Erythroblast (primary cell): ENCODE measurements at places on chromosomes 7 and 10.
A peak's percentile ranks its signal among the peaks of the same experiment; 100 is the strongest.

DNA sequence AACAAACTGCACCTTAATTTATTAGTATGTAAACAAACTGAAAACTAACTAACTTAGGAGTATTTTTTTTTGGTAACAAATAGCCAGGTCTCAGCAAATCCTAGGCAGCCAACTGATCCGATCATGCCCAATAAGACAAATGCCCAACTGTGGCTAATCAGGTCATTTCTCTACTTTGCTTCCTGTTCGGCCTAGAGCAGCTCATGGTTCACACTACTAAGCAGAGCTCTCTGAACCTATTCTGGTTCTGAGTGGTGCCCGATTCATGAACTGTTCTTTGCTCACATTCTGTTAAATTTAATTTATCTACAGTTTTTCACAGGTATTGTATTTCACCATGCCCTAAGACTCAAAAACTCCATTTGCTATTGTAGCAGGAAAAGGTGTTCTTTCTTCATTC is 55.1 kb downstream of the CCDC3 start:
- DNase-seq, result no peak

DNA sequence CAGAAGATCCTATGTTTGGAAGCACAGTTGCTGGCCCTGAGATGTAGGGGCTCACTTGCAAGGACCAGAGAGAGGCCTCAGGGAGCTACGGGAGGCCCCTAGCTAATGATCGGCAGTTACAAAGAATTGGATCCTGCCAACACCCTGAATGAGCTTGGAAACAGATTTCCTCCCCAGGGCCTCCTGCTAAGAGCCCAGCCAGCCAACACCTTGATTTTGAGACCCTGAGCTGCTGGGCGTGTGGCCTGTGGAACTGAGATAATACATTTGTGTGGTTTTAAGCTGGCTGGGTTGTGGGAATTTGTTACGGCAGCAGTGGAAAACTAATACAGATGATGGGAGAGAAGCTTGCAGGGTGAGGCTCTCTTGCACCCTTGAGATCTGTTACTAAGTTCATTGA is 3.9 kb downstream of the DOCK1 start:
- no peak for DNase-seq

DNA sequence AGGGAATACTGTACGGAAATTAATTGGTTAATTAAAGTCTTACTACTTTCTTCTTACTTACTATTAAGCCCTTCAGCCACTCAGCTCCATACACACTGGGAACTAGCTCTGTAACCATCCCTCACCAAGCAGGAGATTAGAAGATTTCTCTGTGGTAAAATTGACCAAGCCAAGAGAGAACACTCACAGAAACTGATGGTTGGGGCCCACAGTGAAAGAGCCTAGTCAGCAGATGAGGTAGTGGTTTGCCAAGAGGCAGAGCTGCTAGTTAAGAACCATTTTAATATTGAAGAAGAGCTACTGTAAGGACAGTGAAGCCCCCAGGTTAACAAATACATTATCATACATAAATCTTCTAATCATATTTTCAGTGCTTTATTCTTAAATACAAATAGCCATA is 21.8 kb upstream of the C10orf53 start:
- DNase-seq, result no peak

GRCh38 chr10:6786579-6787031 is 206.5 kb upstream of the PRKCQ start:
- DNase-seq, result no peak

DNA sequence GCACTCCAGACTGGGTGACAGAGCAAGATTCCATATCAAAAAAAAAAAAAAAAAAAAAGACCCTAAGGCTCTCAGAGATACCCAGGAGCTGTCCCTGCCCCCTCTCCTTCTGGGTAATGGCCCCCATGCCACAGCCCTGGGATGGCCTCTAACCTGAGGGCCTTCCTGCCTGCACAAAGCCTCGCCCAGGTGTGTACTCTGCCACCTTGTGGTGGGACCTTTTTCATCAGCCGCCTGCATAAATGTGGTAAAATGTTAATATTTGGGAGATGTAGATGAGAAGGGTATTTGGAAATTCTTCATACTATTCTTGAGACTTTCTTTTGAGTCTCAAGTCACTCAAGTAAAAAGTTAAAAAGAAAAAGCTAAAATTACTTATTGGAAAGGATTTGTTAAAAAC is 46.3 kb upstream of the RNF216 start:
- DNase-seq, result peak; percentile 58

DNA sequence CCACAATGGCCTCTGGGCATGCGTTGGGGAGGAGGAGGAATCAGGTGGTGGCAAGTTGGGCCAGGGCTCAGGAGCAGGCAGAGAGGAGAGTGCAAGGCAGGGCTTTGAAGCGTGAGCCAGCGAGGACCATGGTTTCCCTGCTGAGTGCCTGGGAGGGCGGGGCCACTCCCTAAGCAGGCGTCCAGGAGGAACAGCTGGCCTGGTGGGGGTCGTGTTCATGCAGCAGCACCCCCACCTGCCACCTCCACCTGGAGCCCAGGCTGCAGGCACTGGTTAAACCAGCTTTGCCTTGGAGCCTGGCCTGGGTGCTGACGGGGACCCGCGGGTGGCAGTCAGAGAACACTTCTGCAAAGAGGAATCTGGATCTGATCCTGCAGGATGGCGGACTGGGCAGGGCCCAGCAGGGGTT is 24.2 kb upstream of the AQP1 start:
- DNase-seq, result no peak

GRCh38 chr7:147276783-147277370 is 1160.3 kb downstream of the CNTNAP2 start:
- no peak for DNase-seq

- no peak for DNase-seq
These were observed 40.5 kb downstream of the AOAH start for GRCh38 chr7:36683695-36684357.

DNA sequence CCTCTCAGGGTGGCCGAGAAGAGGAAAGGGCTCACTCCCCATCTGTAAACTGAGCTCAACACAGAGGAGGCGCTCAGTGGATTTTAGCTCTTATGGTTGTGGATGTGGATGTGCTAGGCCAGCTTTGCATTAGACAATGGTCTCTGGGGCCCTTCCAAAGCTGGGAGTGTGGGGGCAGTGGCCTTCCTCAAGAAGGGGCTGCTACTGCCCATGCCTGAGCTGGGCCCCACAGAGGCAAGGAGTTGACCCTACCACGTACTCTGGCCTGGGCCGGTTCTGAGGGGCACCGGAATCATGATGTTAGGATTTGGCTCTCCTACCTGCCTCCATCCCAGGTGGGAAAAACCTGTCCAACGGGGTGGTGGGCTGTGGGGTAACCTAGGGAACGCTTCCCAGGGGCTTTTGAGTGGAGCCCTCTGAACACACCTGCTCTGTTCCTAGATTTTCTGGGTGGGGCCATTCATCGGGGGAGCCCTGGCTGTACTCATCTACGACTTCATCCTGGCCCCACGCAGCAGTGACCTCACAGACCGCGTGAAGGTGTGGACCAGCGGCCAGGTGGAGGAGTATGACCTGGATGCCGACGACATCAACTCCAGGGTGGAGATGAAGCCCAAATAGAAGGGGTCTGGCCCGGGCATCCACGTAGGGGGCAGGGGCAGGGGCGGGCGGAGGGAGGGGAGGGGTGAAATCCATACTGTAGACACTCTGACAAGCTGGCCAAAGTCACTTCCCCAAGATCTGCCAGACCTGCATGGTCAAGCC is 11.5 kb downstream of the AQP1 start:
- no peak for DNase-seq

- DNase-seq, result no peak
These were observed 40.7 kb upstream of the SDK1 start for GRCh38 chr7:3260401-3260715.

- DNase-seq, result peak; percentile 77
These were observed 30.7 kb downstream of the ANKIB1 start for GRCh38 chr7:92276460-92276864.

DNA sequence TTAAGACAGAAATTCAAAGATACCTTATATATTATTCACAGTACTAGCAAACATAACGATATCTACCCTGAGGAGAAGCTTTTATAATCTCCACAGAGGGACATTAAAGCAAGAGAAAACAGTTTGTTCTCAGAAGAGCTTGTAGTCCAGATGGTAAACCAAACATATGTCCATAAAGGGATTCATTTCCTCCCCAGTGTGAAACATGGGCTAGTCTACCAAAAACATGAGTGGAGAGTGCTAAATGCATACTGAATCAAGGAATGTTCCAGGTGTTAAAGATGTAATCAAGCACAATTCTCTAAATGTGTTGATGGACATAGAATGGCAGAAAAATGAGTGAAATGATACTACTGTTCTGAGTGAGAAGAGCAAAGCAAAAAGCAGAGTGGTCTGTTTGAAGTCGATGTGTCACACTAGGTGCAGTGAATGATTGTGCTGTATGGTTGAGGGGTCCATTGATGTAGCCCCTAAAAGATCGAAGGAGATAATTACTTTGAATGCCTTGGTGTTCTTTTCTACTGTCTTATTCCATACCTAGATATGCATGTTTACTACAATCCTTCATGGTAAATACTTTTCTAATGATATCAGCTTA is 25.3 kb downstream of the BCAP29 start:
- DNase-seq, result no peak

DNA sequence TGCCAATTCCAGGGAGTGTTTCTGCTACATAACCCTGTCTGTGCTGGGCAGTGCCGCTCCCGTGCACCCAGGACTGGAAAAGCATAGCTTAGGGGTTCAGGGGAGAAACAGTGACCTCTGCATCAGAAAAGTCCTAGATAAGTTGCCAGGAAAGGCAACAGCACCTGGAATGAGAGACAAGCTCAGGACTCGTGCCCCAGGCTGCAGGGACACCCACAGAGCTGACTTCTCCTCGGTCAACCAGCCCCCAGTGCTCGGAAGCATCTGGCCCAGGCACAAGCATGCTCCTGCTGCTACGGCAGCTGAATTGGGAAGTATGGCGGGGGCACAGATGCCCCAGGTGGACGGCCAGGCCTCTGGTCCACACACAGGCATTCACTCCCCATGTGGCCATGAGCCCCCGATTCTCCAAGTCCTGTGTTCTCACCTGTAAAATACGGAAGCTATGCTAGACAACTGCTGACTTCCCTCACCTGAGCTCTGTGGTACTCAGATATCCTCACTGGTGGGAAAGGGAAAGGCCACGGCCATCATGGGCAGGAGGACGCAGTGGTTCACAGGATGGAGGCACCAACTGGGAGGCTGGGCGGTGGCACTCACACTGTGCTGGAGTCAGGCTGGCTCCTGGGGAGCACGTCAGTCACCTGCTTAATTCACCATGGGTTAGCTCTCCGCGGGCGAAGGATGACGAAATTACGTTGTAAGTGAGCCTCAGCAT is 220.5 kb downstream of the PTPRN2 start:
- no peak for DNase-seq

- DNase-seq, result no peak
These were observed 138.4 kb downstream of the MGMT start for GRCh38 chr10:129605266-129605985.

DNA sequence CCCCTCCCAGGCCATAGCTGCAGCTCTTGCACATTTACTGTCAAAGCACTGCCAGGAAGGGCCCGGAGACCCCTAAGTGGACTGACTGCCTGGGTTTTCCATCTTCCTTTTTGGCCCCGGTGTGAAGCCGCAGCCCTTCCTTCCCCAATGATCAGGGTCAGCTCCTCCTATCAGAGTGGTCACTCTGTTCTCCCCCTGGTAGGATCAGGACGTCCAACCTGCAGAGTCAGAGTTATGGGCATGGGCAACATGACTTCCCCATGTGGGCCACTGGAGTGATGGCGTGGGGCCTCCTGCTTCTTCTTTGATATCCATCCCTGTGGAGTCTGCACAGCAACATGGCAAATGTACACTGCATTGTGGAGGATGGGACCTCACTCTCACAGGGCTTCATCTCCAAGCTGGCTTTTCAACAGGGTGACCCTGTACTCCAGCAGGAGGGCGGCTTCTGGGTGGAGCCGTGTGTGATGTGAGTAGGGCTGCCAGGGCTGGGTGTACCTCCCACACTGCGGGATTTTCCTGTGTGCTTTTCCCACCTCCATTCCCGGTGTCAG is 6.4 kb upstream of the RAMP3 start:
- no peak for DNase-seq

DNA sequence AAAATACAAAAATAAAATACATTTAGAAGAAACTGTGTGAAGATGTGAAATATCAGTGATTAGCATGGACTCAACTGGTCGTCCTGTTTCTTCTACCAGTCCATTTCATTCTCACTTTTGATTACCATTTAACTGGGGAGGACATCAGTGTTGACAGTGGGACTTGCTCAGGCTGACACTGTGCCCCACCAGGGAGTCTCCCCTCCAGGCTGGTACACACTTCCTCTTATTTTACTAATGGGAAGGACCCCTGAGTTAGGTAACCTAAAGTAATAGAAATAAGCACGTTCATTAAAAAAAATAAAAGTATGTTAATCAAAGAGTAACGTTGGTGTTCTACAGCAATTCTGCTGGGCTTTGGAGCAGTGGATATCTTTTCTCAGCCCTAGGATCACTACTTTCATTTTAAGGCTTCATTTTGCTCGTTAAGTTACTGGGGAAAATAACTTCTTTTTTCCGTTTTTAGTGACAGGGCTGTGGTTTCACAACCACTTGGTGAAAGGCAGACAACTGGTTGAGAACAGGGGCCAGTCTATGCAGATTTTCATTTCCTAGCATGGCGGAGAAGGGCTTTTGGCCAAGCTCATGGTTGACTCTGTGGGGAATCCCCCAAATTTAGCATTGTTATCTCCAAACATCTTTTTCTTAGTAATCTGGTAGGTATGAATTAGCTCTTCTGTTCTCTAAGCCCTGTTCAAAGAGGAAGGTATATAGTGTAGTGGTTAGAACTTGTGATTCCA is 2.1 kb downstream of the SNX10 start:
- no peak for DNase-seq

GRCh38 chr7:86760236-86760635 is 116.5 kb downstream of the GRM3 start:
- no peak for DNase-seq

- peak; percentile 67 for DNase-seq
These were observed 56.4 kb downstream of the BBS9 start for GRCh38 chr7:33185786-33186185.

GRCh38 chr7:140661124-140661523 is 11.6 kb upstream of the ADCK2 start:
- no peak for DNase-seq

DNA sequence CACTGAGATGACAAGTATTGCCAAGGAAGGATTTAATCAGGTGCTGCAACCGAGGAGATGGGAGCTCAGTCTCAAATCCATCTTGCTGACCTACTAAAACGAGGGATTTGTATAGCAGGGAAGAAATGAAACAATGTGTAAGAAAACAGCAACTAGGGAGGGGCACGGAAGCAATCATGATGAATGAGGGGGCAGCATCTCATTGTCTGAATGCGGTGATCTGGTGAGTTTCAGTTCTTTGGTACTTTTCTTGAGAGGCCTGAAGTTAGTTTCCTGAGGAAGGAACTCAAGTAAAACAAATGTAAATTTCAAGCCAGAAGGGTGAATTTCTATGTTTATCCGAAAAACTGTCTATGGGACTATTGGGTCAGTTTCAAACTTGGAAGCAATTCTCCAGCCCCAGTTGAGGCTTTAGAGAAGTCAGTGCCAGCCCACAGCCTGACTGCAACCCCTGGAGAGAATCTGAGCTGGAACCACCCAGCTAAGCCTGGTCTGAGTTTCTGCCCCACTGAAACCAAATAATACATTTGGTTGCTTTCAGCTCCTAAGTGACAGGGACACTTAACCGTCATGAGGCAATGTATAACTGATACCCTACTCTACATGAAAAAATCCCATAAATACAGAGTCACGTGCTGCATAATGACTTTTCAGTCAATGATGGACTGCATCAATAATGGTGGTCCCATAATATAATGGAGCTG is 45.8 kb upstream of the TNS3 start:
- DNase-seq, result no peak

GRCh38 chr10:11425296-11425610 is 186.2 kb downstream of the USP6NL start:
- no peak for DNase-seq

- no peak for DNase-seq
These were observed 60.8 kb downstream of the MDH2 start for GRCh38 chr7:76108540-76109233.
